ENCODE measurements at places on chromosomes 16 and 17.
A peak's percentile ranks its signal among the peaks of the same experiment; 100 is the strongest.

- peak; percentile 68 for DNase-seq
Measured at GRCh38 chr17:29138184-29138955, 41.8 kb downstream of the MYO18A start.

DNA sequence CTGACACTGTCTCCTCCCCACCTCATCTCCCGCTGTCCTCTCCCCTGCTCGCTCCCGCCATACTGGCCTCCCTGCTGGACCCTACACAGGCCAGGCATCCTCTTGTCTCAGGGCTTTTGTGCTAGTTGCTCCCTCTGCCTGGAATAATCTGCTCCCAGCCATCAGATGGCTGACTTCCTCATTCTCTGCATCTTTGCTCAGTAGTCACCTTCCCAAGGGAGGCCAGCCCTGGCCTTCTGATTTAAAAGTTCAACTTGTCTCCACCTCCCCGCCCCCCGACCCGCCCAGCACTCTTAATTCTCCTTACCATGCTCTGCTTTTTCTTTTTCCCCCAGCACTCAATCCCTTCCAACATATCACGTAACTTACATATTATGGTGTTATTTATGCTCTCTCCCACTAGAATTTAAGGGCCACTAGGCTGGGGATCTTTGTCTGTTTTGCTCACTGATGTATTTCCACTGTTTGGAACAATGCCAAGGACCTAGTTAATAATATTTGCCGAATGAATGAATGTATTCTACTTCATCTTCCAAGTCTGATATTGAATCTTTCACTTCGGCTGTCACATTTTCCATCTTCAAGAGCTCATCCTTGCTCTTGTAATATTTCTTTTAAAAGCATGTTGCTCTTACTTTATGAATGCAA is 178.3 kb downstream of the CDK5R1 start:
- no peak for DNase-seq

DNA sequence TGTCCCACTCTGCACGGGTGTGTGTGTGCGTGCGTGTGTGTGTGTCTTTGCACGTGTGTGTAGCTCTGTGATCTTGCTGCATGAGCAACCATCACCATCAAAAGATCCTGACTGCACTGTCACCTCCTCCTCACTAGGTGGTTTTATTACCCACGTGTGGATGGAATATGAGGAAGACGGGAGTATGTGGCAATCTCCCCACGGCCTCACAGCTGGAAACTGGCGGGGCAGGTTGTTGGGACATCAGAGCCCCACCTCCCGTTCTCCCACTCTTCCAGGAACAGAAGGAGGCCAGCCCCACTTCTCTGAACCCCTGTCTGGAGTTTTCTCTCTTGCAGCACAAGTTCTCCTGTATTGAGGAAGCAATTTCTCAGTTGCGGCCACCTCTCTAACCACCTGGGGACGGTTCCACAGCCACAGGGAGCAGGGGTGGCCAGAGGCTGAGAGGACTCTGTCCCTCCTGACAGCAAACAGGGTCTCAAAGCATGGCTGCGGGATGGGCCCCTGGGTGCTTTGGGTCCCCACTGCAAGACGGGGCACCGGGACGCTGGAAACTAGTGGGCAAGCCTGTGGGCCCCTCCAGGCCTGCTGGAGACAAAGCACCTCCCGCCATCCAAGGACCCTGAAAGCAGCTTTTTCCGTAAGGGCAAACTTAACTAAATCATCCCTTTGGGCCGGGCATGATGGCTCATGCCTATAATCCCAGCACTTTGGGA is 27.9 kb upstream of the ATP2C2 start:
- DNase-seq = peak; percentile 36

DNA sequence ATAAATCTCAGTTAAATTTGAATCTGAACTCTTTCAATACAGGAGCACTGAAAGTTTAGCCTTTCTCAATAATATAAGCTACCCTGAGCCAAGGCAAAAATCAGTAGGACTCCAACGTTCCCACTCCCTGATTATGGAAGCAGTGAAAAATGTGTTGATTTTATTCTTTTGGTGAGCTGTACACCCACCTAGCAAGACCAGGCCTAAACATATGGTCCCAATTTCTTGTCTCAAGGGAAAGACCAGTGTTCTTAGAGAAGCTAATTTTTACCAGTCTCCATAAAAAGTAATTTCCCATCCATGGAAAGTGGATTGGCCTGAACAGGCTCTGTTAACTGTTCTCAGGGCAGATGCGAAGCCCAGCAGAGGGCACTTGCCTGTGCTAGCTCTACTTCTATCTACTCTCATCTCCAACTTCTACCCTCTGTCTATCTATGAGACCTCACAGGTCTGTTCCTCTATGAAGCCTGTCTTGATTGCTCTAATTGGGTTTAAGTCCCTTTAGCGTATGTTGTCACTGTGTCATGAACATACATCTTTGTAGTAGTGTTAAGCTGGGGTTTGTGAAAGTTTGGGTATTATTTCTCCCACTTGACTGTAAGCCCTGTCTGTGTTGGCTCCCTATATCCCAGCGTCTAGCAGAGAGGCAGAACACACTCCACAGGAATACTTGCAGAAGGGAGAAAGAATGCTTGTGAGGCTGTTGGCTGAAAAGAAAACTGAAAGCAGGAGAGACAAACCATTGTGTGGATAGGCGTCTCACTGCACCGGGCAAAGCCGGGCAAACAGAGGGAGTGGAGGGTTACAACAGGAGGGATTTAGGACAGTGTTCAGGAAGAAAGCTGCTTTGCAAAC is 167.1 kb upstream of the MAF start:
- no peak for DNase-seq

DNA sequence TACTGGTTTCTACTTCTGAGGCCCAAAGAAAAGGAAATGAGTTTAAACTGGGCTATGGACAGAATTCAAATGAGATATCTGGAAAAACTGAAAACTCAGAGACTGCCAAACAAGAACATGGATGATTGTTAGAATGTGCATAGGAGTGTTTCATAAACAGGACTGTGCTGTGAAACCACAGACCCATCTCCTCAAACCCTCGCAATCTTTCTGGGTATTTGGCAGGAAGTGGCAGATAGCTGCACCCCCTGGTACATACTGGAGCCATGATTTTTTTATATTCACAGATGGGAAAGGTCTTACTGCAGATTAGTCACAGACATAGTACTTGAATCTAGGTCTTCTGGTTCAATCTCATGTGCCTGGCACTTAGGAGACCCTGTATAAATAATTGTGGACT is 145.0 kb downstream of the CCDC182 start:
- DNase-seq = no peak

DNA sequence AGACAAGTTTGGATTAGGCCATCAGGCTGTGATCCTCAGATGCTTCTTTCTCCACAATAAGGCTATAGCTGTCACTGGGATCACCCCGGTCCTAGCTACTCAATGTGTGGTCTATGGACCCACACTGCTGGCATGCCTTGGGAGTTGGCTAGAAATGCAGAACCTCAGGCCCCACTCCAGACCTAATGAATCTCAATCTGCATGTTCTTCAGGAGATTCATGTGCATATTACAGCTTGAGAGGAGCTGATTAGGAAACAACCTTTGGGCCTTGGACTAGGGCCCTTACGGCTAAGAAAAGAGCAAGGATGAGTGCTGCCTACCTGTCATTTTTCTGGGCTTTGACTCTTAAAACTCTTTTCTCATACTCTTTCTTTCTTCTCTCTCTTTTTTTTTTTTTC is 7.5 kb downstream of the ADAT1 start:
- DNase-seq = no peak

GRCh38 chr16:27460663-27461482 is 58.9 kb downstream of the IL21R start:
- no peak for DNase-seq

- peak; percentile 92 for DNase-seq
Measured at GRCh38 chr17:73135766-73136165, 29.0 kb upstream of the SSTR2 start.

DNA sequence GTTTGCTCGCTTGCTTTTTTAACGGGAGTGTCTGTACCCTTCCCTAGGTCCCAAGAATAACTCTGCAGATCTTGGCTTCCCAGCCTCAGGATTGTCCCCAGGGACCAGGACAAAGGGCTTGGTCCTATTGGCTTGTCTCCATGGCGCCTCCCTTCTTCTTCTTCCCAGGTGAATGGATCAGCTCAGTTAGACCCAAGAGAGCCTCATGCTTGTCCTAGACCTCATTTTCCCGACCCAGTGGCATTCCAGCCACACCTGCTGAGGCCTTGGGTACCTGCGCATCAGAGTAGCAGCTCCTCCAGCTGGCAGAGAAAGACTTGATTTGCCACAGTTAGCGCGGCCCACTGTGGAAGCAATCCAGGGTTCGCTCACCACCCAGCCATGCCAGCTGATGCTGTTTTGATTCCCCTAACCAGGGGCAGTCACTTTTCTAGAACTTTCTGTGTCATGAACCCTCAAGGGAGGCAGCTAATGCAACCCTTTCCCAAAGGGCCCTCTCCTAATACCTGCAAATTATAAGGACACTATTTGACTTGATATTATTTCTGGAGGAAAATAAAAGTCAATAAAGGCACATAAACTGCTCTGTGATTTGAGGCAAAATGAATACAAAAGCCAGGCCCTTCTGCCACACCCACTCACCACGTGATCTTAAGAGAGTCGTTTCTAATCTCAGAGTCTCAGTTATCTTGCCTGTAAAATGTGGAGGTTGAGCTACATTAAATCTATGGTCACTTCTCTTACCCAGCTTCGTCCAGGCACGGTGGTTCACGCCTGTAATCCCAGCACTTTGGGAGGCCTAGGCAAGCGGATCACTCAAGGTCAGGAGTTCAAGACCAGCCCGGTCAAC is 13.9 kb downstream of the GPR142 start:
- no peak for DNase-seq

- DNase-seq = no peak
Measured at GRCh38 chr16:17683281-17683680, 212.5 kb upstream of the XYLT1 start.

DNA sequence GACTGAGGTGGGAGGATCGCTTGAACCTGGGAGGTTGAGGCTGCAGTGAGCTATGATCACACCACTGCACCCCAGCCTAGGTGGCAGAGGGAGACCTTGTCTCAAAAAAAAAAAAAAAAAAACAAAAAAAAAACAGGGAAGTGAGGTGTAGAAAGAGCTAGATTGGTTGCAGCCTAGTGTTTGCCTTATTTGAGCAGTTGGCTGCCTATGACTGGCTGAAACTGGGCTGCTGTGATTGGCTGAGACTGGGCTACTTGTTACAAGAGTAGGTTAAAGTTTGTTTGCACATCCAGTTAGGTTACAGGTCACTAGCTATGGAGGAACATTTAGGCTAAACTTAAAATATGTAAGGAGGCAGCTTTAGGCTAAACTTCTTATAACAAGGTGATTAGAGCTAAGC is 5.7 kb downstream of the DHRS7B start:
- DNase-seq = no peak

DNA sequence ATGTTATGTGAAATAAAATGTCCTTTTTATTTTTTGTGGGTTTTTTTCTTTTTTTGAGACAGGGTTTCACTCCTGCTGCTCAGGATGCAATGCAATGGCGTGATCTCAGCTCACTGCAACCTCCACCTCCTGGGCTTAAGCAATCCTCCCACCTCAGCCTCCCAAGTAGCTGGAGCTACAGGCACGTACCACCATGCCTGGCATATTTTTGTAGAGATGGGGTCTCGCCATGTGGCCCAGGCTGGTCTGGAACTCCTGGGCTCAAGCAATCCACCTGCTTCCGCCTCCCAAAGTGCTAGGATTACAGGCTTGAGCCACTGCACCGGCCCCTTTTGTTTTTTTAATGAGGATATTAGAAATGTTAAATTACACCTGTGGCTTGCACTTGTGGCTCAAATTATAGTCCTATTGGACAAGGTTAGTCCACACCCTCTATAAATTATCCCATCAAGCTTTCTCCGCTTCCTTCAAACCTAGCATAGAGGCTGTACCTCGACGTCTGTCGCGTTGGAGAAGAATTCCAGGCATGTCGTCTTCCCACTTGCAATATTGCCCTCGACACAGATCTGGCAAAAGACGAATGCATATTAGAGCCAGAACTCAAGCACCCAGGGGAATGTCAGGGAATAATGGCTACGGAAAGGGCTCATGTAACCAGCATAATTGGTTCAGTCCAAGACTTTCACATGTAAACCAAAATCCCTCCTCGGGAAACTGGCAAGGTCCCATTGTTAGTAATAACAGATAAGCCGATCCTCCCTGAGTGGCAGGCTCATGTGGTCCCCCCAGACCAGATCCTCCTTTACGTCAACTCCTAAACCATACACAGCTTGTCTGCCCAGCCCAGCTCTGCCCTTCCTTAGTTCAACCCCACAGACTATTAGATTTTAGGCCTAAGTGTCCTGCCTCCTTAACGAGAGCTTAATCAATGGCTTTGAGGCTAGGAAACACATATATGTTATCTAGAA is 8.2 kb downstream of the TK2 start:
- DNase-seq = no peak

DNA sequence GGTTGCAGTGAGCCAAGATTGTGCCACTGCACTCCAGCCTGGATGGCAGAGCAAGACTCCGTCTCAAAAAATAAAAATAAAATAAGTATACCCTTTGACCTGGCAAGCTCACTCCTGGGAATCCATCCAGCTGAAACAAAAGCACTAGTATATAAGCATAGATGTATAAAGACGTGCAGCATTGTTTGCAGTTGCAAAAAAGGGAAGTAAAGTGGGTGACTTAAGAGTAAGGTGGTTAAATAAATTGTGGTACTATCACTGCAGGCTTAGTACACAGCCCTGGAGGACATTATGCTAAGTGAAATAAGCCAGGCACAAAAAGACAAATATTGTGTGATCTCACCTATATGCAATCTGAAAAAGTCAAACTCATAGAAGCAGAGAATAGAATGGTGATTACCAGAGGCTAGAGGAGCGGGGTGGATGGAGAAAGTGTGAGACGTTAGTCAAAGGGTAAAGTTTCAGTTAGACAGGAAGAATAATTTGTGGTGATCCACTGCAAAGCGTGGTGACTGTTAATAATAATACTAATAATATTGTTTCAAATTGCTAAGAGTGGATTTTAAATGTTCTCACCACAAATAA is 113.0 kb downstream of the MYO1D start:
- no peak for DNase-seq

GRCh38 chr16:75305364-75306098 is 54.1 kb upstream of the BCAR1 start:
- peak; percentile 99 for DNase-seq

DNA sequence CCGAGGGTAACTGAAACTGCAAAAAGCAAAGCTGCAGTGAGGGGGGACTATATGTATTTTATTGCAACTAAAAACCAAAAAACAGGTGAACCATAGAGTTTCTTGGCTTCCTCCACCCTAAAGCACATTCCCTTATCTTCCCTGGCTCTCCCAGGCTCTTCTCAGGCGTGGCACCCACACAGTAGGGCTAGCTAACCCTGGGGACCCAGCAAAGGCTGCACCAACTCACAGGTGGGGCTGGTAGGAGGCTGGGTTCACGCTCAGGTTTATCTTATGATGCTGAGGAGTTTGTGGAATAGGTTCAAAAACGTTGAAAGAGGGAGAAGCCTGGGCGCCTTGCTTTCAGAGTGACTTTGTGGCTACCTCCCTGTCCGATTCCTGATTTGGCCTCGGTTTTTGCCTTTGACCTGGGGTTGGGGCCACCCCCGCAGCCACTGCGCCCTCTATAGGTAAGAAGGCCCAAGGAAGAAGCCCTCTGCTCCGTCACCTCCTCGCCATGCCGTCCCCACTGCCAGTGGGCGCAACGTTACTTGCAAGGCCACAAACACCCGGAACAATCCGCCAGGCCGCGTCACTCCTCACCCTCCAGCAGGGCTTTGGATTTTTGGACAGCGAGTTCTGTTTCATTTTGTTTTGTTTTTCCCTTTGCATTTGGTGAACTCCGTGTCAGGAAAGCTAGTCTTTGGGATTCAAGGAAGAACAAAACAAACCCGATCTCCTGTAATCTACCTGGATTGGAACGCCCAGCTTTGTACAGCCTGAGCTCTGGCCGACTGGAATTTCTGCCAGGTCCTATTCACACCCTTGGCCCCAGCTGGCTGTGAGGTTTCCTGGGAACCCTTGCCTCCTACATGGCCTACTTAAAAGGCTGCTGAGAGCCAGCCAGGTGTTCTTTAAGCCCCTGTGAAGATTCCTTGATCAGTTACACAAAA is 60.8 kb downstream of the TBC1D16 start:
- DNase-seq = no peak
